ENCODE measurements at places on chromosomes 2 and 18.

- no peak for DNase-seq
Measured at GRCh38 chr2:70978341-70979179, at the start of gene ANKRD53. ANKRD53 (plus strand) TSS chr2:70978630; CDS start chr2:70978646, 16 bp downstream.

DNA sequence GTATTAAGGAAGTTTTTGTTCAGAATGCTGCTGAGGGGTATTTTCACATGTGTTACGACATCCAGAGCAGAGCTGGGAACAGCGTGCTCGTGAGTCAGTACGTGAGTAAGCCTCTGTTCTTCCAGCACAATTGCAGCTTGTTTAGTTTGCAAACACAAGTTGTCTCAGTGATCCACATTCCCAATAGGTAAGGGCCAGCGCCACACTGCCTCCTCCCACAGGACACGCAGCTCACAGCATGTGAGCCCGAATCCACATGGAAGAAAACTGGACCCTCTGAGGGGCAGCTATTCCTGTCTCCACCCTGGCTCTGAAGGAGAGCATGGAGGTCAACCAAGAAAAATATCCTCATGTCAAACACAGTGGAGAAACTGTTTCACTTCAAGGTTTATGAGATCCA lies 173.9 kb upstream of the PID1 start:
- no peak for DNase-seq

- no peak for DNase-seq
Measured at GRCh38 chr2:11042841-11043240, 112.4 kb upstream of the SLC66A3 start.

DNA sequence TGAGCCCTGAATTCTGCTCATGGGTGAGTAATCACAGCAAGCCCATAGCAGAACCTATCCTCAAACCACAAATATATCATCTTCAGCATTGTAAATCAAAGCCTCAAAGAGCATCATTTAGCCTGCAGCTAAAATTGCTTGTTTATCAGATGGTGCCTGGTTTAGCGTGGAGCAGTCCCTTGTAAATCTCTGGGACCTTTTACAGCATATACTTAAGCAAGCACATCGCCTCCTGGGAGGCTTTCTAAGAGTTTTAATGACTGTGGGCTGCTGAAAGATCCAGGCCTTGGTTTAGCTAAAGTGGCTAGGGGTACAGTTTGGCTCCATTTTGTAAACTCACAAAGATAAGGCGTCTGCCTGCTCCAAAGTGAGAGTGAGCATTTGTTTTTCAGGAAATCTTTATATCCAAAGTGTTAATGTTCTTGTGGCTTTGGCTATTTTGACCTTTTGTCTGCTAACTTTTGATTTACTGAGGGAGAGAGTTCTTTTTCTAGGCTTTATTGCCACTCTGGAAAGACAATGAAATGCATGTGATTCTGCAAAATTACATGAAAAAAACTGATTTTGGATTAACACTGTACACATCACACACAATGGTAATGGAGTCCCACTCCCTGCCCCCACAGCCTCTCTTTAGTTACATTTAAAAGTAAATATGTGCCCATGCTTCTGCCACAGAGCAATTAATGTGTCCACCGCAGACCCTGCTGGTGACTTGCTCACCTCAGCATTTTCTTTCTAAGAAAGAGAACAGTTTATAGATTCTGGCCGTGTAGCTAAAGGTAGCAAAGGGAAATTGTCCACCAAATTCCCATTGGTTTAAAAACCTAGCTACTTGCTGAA lies 194.8 kb downstream of the LNPK start:
- no peak for DNase-seq

GRCh38 chr2:65368468-65368867 lies 63.9 kb downstream of the SPRED2 start:
- DNase-seq, result no peak

- DNase-seq, result no peak
Measured at GRCh38 chr2:216553482-216554240, 55.0 kb downstream of the RPL37A start.
